ENCODE measurements at places on chromosomes 7 and 10.
A peak's percentile ranks its signal among the peaks of the same experiment; 100 is the strongest.

DNA sequence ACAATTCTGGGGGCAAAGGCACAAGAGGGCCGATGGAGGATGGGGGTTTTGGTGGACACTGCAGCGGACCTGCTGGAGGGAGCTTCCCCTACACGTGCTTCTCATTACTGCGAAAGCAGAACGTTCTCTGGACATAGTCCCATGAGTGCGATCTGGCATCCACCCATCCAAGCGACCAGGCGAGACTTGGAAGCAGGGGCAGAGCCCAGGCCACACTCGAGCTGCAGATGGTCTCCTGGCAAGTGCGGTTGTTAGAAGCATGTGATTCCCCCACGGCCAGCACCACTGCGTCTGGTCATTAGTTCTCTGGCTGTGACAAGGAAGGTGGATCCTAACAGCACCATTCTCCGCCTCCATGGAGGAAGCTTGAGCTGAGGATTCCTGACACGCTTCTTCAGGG is 118.4 kb upstream of the TCERG1L start:
- no peak for DNase-seq

GRCh38 chr10:129219364-129219763 is 247.7 kb upstream of the MGMT start:
- no peak for DNase-seq

DNA sequence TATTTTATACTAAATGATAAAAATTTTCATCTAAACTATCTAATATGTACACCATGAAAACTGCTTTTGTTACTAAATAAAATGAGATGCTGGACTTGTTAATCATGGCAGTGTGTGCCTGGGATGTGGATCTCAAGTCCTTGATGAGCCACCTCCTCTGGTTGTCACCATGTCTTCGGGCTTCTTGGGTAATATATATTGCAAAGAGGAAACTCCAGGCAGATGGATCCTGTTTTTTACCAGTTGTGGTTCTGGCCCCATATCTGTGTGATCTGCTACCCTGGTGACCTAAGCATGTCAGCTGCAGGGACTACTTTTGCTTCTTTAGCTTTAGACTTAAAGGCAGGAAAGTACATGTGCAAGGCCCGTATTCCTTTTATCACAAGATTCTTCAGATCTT is 46.2 kb downstream of the TMEM60 start:
- DNase-seq = no peak

DNA sequence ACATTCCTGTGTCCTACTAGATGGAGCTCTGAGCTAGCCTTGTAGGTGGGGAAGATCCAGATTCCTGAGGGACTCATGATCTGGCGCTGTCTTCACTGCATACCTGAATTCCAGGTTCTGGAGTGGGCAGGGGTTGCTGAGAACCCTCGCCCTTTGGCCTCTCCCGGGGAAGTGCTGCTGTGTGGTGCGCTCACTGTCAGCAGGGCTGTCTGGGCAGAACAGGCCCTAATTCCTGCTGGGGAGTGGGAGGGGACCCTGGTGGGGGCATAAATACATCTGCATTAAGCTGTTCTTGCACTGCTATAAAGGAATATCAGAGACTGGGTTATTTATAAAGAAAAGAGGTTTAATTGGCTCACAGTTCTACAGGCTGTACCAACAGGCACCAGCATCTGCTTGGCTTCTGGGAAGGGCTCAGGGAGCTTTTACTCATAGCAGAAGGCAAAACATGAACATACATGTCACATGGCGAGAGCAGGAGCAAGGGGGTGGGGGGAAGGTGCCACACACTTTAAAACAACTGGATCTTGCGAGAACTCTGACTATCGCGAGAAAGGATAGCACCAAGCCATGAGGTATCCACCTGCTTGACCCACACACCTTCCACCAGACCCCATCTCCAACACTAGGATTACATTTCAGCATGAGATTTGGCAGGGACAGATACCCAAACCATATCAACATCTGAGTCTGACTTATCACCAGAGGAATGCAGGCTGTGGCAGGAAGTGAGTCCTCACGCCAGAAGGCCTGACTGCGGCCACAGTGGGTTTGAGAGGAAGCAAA is 115.0 kb downstream of the ADCY1 start:
- peak; percentile 19 for DNase-seq

GRCh38 chr10:118841881-118842605 is 87.3 kb upstream of the CACUL1 start:
- no peak for DNase-seq

DNA sequence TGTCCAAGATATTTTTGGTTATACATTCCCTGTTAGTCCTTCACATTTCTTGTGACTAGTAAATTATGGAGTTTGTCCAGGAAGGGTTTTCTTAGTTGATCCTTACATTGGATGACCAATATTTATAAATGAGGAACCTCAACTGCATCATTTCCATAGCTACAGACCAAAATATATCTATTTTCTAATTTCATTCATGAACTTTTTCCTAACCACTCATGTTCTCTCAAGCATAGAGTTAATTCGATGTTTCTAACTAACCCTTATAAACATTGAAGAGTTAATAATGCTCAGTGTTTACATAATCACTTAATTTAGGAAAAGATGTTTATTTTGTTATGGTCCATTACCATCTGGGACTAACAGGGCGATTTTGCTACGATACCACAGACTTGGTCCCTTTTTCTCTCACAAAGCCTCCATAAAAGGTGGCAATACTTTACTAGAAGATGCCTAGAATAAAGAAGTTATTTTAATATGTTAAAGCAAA is 591.0 kb downstream of the MAGI2 start:
- no peak for DNase-seq

DNA sequence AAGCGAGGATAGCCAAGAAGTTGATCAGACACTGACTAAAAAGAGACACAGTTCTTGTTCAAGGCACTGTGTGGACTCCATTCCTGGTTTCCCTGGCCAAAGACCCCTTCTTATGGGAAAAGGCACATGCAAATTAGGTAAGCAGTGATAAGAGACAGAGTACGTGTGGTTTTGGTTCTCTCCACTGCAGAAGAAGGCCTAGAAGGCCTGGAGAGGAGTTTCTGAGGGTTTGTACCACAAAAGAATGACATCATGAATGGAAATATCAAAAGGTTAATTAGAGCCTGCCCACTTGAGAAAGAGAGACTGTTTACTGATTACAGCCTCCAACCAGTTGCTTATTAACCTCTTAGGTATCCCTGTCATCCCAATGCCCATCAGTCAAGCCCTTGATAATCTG is 137.5 kb downstream of the ZNF365 start:
- DNase-seq = no peak

DNA sequence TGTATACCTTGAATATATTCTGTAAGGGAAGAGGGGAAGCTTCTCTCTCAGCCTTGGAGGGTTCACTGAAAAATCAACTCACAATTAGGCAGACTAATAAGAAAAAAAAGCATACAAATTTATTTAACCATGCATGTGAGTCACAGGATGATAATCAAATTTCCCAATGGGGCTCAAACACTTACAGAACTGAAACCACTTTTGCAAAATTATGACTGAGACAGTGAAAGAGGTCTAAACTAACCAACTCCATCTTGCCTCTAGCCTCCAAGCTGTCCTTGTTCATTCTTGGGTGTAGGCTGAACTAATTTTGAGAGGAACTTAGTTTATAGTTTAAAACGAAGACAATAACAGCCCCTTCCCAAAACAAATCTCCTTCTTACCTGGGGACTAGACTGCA is 618.3 kb upstream of the AUTS2 start:
- DNase-seq = no peak

- no peak for DNase-seq
These were observed 39.4 kb downstream of the ADRB1 start for GRCh38 chr10:114083040-114083439.

GRCh38 chr7:12757443-12757842 is 70.0 kb downstream of the ARL4A start:
- no peak for DNase-seq

DNA sequence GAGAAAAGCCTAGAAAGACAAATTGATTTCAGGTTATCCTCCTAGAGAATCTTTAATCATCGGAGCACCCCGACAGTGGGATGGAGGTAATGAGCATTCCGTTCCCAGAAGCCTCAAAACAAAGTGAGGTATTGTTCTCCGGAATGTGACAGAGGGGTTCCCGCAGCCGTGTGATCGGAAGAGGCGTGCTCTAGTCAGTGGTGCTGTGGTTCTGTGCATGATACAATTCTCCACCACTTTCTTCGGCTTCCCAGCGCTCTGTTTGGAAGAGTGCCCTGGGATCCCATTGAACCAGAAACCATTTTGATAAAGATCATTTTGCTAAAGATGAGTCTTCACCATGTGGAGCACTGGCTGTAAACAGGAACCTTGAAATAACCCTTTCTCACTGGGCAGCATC is 434.6 kb downstream of the PAXIP1 start:
- no peak for DNase-seq

- peak; percentile 16 for DNase-seq
These were observed 21.4 kb upstream of the ZNF273 start for GRCh38 chr7:64881461-64882287.

GRCh38 chr7:6399351-6399750 is 48.4 kb downstream of the DAGLB start:
- no peak for DNase-seq

- no peak for DNase-seq
These were observed 53.6 kb upstream of the ZPBP start for GRCh38 chr7:50146692-50147091.

- no peak for DNase-seq
These were observed 4.0 kb downstream of the CYREN start for GRCh38 chr7:135166338-135166990.

DNA sequence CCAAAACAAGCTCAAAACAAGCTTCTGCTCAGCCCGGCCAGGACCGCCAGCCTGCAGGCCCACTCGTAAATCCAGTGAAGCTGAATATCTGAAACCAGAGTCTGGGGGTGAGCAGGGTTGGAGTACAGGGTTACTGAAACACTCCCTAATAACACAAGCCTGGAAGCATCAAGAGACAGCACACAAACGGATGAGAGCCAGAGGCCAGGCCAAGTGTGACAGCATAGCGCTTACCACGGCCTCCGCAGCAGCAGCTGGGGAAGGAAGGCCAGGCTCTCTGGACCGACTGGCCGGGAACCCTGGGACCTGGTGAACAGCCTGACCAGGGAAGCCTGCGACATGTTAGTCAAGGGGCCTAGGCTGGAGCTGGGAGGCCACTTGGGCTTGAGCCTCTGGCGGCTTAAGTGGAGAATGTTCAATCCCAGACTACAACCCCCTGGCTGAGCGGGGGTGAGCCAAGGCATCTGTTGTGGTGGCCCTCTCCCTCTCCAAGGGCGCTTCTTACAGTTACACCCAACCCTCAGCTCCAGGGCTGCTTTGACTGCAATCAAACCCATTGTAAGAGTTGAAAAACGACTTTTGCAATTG is 21.7 kb upstream of the RNF32 start:
- DNase-seq = no peak

- no peak for DNase-seq
These were observed 32.5 kb upstream of the FAM133B start for GRCh38 chr7:92622685-92623084.

GRCh38 chr10:28873540-28873939 is 196.2 kb downstream of the BAMBI start:
- DNase-seq = no peak

DNA sequence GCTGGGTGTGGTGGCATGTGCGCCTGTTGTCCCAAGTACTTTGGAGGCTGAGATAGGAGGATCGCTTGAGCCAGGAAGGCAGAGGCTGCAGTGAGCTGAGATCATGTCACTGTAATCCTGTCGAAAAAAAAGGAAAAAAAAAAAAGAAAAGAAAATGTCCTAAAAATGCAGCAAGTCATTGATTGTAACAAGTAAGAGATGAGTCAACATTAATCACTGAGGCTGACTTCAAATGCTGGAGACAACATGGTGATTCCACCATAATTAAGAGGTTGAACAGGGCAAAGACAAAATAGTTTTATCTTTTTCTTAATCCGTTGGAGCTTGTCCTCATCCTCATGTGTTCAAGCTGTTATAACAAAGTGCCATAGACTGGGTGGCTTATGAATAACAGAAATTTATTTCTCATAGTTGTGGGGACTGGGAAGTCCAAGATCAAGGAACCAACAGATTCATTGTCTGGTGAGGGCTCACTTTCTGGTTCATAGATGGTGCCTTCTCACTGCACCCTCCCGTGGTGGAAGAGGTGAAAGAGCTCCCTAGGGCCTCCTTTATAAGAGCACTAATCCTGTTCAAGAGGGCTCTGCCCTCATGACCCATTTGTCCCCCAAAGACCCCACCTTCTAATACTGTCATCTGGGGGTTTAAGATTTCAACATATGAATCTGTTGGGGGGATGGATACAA is 60.3 kb downstream of the TBXAS1 start:
- DNase-seq = no peak

DNA sequence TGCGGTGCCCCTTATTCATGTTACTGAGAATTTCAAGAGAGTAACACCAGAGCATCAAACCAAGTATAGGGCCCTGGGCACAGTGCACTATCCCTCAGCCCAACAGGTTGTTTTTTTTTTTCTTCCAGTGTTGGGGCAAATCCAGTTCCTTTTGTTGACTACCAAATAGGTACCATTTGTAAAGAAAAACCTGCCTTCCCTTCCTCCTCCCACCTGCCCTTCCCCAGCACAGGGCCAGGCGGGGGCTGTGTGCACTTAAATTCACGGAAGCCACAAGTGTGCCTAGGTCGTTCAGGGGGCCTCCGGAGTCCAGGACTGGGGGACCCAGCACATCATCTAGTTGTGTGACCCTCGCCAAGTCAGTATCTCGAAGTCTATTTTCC is 595 bp upstream of the SFXN4 start:
- DNase-seq = no peak

DNA sequence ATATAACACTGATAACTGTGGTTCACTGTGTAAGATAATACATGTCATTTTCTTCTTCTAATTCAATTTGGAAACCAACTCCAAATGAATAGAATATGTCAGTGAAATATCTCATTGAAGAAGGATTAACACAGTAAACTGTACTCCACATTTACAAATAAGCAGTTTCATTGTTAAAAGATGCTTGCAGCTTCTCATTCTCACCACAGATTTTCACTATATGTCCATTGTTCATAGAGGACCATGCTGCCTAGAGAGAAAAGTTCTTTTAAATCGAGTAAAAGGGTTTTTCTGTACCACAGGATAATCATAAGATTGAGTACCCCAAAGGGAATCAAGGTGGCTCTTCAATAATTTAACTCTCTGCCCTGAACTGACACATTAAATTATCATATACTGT is 165.5 kb downstream of the LRRN3 start:
- no peak for DNase-seq

DNA sequence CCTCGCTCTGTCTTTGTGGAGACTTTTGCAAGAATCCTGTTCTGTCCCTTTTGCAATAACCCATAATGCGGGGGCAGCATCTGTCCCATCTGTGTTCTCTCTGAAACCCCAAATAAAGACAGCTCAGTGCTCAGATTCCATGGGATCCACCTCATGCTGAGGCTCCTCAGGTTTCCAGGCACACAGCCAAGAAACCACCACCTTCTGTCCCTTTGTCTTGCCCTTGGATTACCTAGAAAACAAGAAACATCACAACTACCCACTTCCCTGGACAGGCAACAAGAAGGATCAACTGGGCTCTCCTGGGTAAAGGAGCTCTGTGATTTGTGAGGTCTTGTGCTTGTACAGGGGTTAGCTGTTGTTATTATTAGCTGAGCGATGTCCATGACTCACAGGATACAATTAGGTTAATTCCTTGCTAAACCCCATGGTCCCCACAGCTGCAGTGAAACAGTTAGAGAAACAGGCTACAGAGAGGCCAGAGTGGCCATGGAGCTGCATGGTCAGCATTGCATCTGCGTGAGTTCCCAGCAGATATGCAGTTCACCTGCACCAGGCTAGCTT is 50.2 kb downstream of the CXCL12 start:
- no peak for DNase-seq

GRCh38 chr7:135769005-135769802 is 20.6 kb upstream of the FAM180A start:
- no peak for DNase-seq
